Fibroblast of the aortic adventitia (primary cell): ENCODE measurements at places on chromosomes 12 and 14.
A peak's percentile ranks its signal among the peaks of the same experiment; 100 is the strongest.

GRCh38 chr12:94971923-94972322 lies 31.6 kb downstream of the NDUFA12 start:
- no peak for DNase-seq

GRCh38 chr12:65529771-65530435 lies 251.4 kb downstream of the MSRB3 start:
- no peak for DNase-seq

DNA sequence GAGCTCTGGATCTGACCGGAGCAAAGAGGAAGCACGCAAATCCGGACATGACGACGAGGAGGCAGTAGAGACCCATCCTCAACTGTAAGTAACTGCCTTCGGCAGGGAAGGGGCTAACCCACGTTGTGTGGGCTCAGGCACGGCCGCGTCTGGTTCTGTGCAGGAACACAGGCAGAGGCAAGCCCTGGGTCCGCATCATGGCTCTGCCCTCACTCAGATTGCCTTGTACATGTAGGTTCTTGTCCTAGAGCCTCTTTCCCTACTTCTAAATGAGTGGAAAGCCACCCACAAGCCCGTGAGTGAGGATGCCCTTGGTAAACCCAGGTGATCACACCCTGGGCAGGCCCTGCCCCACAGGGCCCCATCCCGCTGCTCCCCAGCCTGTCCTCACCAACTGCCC lies 8.9 kb upstream of the RPLP0 start:
- DNase-seq, result no peak

DNA sequence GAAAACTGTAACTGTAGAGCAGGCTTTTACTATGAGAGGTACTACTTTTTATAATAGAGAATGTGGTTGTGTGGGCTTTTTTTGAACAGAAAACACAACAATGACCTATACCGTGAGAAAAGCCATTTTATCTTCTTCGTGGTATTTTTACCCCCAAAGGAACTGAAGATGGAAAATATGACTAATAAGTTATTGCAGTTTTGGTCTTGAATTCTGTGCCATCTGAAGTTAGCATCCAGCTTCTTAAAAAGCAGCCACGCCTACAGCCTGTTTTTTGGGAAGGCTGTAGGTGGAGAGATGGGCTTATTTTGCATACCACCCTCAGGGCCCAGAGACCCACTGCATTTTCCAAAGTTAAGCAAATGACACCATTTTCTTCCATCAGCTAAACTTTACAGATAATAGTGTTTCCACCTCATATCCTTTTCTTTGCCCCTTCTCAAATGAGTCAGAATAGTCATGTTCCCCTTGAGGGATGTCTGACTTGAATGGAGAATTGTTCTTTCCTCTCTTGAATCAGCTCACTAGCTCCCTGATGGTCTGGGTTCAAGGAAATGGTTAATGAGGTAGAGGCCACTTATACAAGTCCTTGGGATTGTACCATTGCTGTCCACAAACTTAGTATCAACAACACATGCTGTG lies 53.0 kb downstream of the TBC1D30 start:
- DNase-seq, result peak; percentile 6

- DNase-seq, result no peak
Observed at GRCh38 chr12:107679336-107679735, 6.3 kb upstream of the PWP1 start.

DNA sequence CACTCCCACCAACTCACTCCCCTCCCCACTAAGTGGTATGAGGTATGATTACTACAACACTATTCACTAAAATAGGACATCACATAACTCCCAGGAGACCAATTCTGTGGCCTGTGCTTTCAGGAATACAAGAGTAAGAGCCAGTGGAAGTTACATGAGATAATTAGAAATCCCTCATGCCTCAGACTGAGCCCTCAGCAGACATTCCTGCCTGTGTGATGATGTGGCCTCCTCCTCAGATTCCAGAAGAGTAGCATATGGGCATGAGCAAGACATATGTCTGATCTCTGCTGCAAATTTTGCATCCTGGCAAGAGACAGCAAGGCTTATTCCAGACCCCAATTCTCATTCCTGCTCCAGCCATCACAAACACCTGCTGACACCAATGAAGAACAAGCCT lies 46.0 kb upstream of the BMP4 start:
- DNase-seq, result peak; percentile 55

GRCh38 chr14:100425429-100425827 lies 102.3 kb downstream of the SLC25A47 start:
- no peak for DNase-seq

- no peak for DNase-seq
Observed at GRCh38 chr12:104637604-104638003, 180.9 kb downstream of the CHST11 start.

DNA sequence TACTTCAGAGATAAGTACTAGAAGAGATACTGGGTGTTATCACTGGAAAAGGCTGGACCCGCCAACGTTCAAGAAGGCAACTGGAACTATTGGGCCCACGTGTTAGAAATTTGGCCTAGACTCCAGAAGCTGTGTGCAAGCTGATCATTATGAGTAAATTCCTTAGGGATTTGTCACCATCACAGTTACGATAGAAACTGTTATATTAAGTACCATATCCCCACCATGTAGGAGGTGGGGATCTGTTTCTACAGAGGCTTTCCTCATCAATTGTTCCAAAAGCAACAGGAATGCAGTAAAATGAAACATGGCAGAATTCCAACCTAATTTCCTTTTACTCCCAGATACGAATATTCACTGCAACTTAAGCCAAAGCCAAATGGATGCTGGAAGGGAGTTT lies 170.7 kb downstream of the NOVA1 start:
- DNase-seq, result peak; percentile 92

- DNase-seq, result no peak
Observed at GRCh38 chr12:122030424-122031035, 8.8 kb downstream of the BCL7A start.

GRCh38 chr14:34436118-34436905 lies 25.7 kb downstream of the SPTSSA start:
- peak; percentile 53 for DNase-seq
